ENCODE measurements at places on chromosomes 2 and 18.

DNA sequence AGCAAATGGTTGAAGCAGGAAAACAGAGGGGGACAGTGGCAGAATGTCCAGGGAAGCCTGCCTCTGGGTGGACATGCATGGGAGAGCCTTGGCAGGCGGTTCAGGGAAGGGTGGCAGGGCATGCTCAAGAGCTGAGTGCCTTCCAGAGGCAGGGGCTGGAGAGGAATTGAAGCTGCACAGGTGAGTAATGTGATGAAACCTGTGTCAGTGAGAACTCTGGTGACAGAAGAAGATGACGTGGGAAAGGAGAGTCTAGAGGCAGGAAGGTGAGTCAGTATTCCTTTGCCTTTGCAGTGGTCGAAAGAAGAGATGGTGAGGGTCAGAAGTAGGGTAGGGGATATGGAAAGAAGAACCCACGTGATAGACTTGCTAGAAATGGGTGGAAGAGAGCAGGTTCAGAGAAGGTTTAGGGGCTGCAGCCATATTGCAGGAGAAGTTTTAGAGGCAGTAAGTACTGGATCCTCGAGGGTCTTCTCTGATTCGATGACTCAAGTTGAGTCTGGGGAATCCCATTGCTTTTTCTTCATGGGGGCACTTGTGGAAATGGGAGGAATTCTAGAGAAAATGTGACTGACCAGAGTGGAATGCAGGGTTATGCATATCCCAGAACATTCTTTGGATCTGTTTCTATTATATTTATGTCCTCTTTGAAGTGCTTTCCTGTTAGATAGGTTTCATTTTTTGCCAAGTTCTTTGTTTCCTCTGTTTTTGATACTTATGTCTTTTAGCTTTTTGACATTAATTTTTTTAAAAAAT, 37.4 kb downstream of the TMEM87B start:
- no peak for DNase-seq

DNA sequence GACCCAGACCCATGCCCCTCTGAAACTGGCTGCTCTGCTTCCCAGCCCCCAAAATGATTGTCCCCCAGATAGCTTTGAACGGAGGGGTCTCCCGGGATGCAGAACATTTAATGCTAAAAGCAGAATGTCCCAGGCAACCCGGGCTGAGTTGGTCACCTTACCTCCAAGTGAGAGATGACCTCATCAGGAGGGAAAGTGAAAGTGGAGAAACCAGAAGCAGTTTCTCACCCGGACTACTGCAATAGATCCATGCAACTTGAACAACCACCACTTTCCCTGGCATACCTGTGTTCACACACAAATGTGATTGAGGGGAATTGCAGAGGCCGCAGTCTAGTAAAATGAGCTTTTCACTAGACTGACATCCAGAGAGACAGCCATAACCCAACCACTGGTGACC, 75.3 kb upstream of the NPAS2 start:
- DNase-seq, result no peak

GRCh38 chr2:113822087-113822815, 65.8 kb upstream of the SLC35F5 start:
- no peak for DNase-seq

- no peak for DNase-seq
Measured at GRCh38 chr2:201220102-201220570, 37.2 kb downstream of the CASP10 start.

DNA sequence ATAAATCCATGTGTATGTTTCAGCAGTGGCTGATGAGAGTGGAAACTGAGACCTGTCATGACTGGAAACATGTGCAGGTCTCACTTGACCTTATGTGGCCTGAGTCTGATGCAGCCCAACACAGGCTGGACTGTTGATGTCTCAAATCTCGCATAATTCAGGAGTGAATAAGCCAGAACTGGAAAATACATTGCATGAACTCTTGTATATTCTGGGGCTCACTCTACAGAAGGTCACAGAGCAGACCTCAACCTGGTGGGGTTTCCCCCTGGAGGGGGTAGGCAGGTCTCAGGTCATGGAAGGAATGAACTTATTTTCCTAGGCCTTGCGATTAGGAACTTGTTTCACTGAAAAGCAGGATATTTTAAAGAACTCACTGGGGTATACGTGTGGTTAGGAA, 146.3 kb upstream of the THUMPD2 start:
- DNase-seq, result no peak

DNA sequence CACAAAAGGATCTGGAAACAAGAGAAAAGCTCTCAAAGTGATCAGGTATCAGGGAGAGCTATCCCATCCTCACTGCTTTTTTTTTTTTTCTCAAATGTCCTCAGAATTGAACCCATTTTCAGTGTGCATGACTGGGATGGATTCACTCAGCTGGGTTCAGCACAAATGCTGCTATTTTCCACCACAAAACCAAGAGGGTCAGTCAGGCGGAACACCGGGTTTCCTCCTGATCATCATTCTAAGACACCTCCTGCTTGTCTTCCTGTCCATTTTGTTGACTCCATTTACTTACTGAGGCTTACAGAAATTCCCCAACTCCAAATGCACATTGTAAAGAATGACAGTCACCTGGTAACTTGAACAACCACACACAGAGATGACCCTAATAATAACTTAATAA, 39.9 kb downstream of the CYRIA start:
- no peak for DNase-seq

DNA sequence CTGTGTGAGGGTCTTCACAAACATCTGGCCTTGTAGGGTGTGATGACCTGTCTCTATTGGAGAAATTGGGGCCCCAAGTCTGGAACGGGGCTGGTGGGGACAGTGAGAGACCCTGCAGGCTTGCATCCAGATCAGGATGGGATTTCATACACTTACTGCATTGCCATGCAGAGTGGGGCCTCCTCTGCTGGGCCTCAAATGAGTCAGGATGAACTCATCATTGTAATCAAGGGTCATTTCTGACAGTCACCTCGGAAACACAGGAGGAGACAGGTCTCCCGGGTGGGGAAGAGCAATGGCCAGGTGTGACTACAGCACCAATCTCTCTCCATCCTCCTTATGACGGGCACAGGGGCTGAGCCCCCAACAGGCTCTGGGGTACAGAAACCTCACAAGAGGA, 48.1 kb upstream of the GALR1 start:
- DNase-seq, result no peak

- no peak for DNase-seq
Measured at GRCh38 chr2:45232818-45233217, 223.6 kb upstream of the SIX2 start.

DNA sequence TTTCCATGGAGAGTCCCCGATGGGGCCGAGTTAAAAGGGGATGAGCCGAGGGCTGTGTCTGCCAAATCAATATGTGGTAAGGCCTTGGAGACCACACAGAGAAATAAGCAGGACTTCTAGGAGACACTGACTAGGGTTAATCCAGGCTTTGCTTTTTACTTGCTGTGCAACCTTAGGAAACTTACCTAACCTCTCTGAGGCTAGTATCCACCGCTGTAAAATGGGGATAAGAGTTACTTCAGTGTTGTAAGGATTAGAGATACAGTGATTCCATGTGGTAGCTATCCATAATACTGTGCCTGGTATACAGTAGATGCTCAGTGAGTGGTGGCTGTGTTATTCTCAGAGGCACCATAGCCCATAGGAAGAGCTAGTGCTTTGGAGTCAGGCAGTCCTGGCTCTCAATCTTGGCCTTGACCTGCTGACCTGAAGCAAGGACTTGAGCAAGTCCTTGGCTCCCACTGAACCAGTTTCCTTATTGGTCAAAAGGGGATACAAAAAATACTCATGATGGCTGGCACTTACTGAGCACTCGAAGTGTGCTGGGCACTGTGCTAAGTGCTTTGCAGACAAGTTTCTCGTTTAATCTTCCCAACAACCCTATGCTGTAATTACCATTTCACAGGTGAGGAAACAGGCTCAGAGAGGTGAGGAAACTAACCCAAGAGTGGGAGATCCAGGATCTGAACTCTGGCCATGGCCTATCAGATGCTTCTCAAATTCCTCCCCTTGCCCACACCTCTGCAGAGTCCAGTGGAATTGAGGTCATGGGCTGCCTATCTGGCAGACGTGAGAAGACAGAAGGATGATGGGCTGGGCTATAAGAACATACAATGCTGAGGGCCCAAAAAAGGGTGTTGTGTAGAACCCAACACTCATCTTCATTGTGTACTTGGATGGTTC, 12.0 kb upstream of the DES start:
- no peak for DNase-seq

- no peak for DNase-seq
Measured at GRCh38 chr2:225074919-225075681, 32.8 kb upstream of the DOCK10 start.

GRCh38 chr2:3602553-3603339, 7.8 kb downstream of the COLEC11 start:
- no peak for DNase-seq

GRCh38 chr2:37875403-37875906, 49.6 kb upstream of the RMDN2 start:
- DNase-seq, result no peak

DNA sequence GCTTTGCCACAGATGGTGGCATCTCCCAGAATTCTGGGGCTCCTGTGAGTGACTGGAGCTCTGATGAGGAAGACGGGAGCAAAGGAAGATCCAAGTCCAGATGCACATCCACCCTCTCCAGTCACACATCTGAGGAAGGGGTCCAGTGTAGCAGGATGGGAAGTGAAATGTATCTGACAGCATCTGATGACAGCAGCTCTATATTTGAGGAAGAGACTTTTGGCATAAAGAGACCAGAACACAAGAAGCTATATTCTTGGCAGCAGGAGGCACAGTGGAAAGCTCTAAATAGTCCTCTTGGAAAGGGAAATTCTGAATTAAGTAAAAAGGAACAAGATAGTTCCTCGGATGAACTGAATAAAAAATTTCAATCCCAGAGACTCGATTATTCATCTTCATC, 23.5 kb upstream of the C1GALT1C1L start:
- DNase-seq, result no peak

DNA sequence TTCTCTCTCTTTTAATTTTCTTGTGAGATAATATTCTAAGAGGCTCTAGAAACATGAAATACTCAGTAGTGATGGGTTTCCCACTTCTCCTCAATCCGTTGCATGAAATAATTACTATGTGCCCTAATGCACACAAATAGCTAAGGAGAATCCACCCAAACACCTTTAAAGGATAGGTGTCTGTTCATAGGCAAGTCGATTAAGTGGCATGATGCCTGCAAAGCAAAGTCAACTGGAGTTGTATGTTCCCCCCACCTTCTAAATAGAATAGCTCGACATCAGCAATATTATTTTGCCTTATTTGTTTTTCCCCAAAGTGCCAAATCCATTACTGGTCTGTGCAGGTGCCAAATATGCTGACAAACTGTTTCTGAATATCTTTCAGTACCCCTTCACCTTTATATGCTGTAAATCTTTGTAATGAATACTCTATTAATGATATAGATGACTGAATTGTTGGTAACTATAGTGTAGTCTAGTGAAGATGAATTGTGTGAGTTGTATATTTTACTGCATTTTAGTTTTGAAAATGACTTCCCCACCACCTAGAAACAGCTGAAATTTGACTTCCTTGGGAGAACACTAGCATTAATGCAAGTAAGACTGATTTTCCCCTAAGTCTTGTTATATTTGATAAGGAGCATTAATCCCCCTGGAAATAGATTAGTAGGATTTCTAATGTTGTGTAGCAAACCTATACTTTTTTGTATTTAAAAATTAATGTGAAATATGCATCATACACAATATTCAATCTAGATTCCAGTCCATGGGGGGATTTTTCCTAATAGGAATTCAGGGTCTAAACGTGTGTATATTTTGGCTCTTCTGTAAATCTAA, 9.0 kb downstream of the TBR1 start:
- no peak for DNase-seq

DNA sequence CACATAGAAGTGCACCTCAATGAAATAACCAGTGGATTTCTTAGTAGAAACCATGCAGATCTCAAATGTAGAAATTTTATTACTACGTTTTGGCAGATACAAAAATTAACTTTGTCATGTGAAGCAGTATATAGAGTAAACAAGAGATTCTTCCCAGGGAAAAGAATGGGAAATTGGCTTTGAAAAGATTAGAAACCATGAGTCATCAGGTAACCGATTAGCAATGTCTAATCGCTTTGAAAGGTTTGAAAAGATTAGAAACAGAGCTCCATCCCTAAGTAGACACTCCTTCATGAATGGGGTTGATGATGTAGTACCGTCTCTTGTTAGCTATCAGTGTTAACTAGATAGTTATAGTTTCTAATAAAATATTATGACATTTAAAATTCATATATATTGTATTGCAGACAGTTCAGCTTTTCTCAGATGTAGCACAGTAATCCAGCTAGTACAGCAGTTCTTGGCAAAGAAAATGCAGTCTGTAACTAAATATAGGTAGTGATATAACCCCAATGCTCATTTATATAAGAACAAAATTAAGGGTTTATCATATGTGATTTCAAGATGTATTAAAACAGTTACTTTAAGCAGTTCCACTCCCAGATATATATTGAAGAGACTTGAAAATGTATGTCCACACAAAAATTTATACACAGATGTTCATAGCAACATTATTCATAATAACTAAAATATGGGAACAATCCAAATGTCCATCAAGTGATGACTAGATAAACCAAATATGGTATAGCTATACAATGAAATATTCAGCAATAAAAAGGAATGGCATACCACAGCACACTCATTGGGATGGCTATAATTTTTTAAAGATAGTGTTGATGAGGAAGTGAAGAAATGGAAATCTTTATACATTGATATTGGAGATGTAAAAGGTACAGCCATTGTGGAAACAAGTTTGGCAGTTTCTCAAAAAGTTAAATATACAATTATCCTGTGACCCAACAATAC, 113.9 kb downstream of the PTPN4 start:
- DNase-seq, result no peak

DNA sequence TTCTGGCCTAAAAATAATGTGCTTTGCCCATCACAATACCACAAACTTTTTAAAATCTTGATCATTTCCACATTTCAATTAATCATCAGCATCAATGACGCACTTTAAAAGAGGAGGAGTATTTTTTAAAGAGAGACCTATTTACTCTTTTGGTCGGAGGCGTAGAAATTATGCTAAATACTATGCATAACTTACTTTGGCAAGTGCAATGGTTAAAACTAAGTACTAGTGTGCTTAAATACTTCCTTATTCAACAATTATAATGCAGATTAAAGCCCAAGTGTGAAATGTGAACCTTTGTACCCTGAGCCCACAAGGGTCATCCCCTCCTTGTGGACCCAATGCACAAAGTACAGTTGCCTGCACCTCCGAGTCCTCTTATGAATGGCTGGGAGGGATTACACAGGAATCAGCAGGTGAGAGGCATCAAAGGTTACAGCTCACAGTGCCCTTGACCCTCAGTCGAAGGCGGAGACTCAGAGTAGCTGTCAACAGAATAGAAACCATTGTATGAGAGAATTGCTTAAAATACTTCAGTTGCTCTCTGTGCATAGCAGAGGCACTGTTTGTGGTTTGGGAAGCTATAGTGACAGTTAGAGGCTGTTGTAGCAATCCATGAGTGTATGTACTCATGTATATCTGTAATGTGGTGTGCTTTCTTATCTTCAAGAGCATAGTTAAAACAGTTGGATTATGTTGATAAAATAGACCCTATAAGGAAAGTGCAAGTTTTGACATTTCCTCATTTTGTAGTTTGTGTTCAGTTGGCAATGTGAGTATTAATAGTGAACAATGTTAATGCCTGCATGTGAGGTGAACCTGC, 151.7 kb upstream of the ITGA4 start:
- no peak for DNase-seq

Measured in stimulated activated naive CD4-positive, alpha-beta T cell treated with Interleukin-2 at 50 U/mL for 16 hours (primary cell).